ENCODE measurements at places on chromosomes 1 and 21.

DNA sequence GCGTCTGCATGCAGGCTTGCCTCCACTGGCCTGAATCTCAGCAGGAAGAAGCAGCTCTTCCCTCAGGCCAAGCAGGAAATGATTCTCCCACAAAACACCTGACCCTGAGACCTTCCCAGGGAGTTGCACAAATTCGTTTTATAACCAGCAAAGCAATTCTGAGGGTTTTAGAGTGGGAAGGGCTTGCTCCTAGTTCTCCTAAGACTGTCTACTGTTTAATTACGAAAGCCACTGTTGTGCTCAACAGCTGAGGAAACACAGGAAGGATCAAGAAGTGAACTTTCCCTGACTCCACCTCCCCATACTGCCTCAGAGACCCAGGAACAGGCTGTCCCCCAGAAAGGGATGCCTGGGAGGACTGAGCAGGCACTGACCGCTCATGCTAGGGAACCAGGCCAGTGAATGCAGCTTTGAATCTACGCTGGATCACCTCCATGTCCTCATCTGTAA lies 37.0 kb upstream of the PUM1 start:
- peak; percentile 6 for DNase-seq

- no peak for DNase-seq
Measured at GRCh38 chr1:216521477-216521876, 98.2 kb upstream of the USH2A start.

DNA sequence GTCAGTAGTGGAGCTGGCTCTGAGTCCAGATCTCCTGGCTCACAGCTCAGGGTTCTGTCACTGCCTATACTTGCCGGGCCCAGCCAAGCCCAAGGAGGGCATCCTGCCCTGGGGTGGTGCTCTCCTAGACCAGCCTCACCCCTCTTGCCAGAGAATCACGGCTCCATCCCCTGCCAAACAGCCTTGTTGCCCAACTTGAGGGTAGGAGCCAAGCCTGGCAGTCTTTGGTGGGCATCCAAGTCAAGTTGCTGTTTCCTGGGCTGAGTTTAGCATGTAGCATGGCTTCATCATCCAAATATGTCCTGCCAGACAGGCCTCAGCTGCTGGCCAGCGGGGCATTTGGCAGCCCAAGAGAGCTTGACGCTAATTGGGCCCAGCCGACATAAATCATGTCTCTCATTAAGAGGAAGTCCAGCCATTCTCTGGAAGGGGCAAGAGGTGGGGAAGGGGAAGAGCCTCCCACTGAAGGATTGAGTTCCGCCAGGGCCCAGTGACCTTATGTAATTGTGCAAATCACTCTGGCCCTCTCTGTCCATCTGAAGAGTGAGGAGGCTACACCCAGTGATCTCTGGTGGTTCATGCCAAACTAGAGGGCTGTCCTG lies 22.6 kb upstream of the TRABD2B start:
- no peak for DNase-seq

- DNase-seq = no peak
Measured at GRCh38 chr1:23384312-23385058, 14.8 kb upstream of the ZNF436 start.

- peak; percentile 43 for DNase-seq
Measured at GRCh38 chr1:192445839-192446489, 129.2 kb downstream of the RGS21 start.

- no peak for DNase-seq
Measured at GRCh38 chr1:186239171-186239570, 135.9 kb downstream of the TPR start.

DNA sequence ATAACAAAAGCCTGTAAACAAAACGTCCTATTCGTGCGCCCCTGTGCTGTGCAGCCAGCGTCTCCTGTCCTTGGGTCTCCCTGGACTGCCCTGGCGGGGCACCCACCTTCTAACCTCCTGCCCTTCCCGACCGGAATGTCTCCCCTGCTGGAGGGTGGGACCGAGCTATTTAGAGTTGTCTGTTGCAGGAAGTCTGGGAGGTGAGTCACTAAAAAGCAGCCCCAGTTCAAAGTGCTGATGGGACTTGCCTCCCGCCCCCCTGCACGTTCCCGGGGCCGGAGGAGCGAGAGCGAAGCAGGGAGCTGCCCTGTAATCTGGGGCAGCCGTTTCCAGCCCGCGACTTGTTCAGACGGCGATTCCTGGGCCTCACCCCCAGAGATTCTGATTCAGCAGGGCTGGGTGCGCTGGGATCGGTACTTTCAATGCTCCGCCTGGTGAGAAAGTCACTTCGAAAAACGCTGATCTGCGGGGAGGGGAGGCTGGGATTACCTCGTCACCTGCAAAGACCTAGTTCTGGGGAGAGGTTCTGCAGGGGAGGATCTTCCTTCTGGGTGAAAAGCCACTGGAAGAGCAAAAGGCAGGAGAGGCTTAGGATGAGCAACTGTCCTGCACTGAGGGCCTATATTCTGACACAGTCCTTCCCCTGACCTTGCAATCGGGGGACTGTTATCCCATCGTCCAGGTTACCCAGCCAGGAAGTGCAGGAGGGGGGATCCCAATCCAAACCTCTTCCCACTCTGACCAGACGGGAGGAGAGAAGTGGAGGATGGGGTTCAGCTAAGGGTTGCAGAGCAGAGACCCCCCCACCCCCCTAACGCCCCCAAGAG lies 1.2 kb upstream of the DHRS3 start:
- peak; percentile 88 for DNase-seq

- no peak for DNase-seq
Measured at GRCh38 chr1:66445492-66446181, 88.3 kb upstream of the SGIP1 start.

DNA sequence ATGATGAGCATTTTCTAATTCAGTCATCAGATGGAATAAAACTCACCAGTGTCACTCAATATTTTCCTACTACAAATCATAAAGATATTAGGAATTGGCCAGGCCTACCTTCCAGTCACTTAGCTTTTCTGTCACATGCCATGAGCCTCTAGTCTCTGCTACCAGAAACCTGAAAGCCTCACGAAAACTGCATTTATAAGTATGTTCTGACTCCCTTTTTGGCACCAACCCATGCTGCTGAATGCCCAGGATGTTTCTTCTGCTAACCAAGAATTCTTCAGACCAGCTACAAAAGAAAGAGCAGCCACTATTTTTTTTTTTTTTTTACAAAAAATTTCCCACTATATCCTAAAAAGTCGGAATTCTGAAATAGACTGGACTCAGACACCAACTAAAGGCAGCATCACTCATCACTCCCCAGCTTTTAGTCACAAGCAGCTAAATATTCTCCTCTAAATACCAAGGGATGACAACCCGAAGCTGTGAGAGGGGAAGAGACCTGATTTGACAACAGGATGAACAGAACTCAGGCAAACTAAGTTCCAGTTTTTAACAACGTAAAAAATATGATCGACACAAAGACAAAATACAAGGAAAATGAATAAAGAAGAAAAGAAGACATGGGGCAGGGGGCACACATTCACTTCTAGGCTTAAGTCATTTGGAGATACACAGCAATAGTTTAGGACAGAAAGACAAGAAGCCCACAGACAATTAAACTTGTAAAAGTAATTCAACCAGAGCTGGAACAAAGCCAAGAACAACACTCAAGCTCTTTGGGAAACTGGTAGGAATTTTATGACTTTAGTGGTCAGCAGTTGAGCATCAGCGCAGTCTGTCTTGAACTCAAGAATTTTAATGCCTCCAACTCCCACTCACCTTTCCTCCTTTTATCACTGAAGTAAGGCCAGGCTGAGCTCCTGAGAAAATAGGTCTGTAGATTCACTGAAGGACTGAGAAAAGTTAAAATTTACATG lies 1.7 kb downstream of the DCAF8 start:
- peak; percentile 82 for DNase-seq

- no peak for DNase-seq
Measured at GRCh38 chr21:42431196-42431595, 27.5 kb downstream of the UBASH3A start.

GRCh38 chr1:222996310-222996975 lies 146.6 kb downstream of the TLR5 start:
- DNase-seq = no peak

- no peak for DNase-seq
Measured at GRCh38 chr1:109589177-109589576, 30.2 kb downstream of the GNAT2 start.

DNA sequence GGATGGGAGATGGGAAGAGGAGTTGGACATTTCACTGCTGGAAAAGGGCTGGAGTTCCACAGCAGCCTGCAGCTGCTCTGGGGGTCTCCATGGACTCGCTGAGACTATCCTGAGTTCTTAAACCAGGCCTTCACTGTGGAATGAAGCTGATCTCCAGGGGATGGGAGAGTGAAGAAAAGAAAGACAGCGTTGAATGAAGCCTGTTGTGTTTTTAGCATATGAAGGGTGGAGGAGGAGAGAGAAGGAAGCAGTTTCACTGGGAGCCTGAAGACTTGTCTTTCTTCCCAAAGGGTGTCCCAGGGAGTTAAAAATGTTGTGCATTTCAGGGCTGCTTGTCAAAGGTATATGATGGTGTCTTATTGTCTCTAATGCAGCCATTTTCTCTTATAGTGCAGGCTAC lies 9.2 kb downstream of the ROR1 start:
- no peak for DNase-seq

DNA sequence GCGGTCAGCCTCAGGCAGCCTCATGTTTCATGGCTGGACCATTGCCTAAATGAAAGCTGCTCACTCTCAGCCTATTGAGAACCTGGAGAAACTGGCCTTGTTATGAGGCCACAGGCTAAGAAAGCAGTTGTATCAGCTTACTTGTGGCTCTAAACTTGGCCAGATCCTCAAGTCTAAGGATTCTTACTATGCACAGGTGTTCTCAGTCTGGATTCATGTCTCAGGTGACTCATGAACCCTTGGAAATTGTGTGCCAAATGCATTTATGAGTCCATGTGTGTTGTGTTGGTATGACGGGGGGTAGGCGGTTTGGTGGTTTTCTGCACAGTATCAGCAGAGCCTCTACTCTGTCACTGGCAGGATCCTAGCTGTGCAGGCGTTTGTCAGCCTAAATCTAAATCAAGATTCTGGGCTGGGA lies 90.4 kb downstream of the ROR1 start:
- DNase-seq = no peak

DNA sequence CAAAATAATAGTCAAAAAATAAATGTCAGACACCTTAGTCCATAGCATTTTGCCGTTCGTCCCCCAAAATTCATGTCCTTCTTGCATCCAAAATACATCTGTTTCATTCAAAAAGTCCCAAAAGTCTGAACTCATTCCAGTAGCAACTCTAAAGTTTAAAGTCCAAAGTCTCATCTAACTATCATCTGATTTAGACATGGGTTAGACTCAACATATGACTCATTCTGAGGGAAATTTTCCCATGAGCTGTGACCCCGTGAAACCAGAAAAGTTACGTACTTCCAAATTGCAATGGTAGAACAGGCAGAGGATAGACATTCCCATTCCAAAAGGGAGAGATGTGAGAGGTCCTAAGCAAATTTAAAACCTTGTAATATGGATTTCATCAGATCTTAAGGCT lies 48.6 kb upstream of the CACHD1 start:
- peak; percentile 3 for DNase-seq

- no peak for DNase-seq
Measured at GRCh38 chr21:42164818-42165217, 54.1 kb upstream of the ABCG1 start.

- DNase-seq = no peak
Measured at GRCh38 chr1:31005198-31005597, 60.3 kb downstream of the PUM1 start.

- DNase-seq = peak; percentile 57
Measured at GRCh38 chr1:206663832-206664652, 20.7 kb upstream of the MAPKAPK2 start.

DNA sequence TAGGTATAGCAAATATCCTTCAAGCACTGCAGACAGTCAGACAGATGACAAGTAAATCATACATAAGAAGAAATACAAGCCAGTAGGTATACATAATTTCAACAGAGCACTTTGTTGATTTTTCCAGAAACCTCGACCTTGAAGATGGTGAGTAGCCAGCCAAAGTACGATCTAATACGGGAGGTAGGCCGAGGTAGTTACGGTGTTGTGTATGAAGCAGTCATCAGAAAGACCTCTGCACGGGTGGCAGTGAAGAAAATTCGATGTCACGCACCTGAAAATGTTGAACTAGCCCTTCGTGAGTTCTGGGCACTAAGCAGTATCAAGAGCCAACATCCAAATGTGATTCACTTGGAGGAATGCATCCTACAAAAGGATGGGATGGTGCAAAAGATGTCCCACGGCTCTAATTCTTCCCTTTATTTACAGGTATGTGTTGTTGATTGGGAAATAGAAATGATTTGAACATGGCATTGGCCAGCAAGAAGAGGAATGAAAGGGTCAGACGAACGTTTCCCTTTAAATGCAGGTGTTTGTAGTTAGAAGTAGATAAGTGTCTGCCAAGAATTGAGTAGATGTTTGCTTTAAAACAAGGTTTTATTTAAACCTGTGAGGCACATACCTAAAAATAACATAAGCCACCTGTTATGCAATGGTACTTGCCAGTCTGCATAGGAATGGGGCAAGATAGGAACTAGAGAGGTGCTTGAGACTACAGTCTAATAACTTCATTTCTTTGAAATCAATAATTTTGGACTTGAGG lies 2.7 kb downstream of the PDIK1L start:
- no peak for DNase-seq

GRCh38 chr1:31981456-31981839 lies 32.2 kb upstream of the KHDRBS1 start:
- DNase-seq = no peak

GRCh38 chr1:114610546-114611245 lies 29.3 kb upstream of the BCAS2 start:
- peak; percentile 48 for DNase-seq

- DNase-seq = no peak
Measured at GRCh38 chr1:67216401-67216800, 50.1 kb downstream of the IL23R start.

DNA sequence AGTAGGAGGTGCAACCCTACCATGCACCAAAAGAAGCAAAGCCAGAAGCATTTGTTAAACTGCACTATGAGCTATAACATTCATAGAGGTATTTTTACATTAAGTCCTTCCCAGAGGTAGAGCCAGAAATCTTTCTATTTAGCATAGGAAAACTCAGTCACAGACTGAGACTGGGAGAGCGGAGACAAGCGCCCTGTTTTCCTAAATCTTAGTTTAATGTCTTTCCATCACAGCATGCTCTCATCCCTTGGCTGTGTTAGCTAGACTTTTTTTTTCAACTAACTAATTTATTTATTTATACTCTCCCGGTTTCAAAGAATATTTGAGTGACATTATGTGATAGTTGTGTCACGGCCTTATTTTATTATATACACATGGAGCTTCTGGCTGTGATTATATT lies 304.1 kb downstream of the LMX1A start:
- DNase-seq = no peak

GRCh38 chr1:183543619-183544204 lies 46.5 kb downstream of the NCF2 start:
- peak; percentile 58 for DNase-seq

DNA sequence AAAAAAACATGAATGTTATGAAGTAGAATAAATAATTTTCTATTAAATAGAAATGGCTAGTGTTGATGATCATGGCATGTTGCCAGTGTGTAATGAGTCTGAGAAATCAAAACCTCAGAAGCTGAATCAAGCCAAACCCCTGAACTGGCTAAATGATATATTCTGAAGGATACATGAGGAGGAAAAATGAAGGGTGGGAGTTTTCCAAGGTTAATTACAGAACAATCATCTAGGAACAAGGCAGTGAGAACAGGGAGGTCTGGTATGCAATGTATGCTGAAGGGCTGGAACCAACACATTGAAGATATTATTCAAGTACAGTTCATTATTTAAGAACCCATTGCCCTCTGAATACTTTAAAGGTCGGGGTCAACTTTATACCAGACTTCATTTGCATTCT lies 309.1 kb upstream of the NRIP1 start:
- DNase-seq = no peak
